Daoy (cell line): ENCODE measurements at places on chromosomes 11 and 22. TPM values are rescaled to one million over a fixed set of nuclear protein-coding genes. Genes with fewer than 3 reads are reported as not detected.

DNA sequence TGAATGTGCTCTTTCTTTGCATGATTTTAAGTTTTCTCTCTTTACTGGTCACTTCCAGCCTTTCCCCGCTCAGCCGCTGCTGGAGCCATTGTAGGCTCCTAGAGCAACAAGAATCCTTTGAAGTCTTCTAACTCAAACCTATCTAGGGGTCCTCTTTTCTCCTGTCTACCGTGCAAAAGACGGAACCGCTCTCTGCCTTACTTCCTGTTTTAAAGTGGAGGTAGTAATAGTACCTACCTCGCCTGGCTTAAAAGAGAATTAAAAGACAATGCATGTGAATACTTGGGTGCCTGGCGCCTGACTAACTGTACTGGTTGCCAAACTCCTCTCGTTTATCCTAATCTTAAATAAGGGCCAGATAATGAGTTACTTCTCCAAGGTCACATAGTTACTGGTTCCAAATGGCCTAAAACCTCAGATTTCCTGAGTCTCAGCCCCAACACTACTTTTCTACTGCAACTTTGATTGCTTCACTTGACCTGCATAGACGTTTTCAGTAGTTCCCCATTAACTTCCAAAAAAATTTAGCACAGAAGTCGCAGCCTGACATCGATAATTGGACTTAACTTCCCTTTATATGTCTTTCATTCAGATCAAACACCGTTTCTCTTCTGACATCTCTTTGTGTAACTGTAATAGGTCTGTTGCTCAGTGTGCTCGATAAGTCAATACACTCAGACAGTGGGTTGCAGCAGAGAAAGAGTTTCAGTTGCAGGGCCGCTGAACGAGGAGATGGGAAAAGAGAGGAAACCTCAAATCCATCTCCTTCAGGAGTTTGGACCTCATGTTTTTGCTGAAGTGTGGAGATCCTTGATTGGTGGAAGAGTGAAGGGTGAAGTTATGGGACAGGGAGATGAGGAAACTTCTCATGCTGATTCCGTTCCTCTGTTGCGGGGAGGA, 891 bp downstream of the SAMM50 start:
- no peak for DNase-seq

SPON1 gene
- total RNA-seq: 0.09 and 0.11 TPM in 2 replicates

DNA sequence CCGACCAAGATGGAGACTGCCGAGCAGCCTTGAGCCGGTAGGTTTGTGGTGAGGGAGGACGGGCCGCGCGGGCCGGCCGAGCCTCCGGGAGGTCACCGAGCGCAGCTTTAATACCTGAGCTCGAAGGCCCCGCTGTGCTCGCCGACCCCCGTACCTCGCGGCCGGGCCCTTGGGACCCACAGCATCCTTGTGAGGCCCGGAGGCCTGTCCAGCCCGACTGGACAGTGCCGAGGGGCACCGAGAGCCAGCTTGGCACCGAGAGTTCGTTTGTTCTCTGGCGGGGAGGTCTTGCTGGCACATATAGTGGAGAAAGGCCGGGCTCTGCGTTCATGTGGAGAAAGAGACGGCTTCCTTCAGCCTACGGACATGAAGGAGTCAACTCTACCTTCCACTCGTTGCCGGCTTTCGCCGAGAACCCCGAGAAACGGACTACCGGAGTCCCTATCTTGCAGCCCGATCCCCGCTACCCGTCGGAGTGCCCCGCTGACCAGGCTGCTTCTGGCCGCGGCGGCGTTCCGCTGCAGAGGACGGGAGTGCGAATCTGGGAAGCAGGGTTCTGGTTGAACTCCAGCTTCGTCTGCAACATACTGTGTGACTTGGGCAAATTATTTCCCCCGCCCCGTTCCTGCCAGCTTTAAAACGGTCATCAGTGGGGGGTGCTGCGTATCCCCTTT, 349 bp downstream of the TSSC4 start:
- DNase-seq: no peak

DNA sequence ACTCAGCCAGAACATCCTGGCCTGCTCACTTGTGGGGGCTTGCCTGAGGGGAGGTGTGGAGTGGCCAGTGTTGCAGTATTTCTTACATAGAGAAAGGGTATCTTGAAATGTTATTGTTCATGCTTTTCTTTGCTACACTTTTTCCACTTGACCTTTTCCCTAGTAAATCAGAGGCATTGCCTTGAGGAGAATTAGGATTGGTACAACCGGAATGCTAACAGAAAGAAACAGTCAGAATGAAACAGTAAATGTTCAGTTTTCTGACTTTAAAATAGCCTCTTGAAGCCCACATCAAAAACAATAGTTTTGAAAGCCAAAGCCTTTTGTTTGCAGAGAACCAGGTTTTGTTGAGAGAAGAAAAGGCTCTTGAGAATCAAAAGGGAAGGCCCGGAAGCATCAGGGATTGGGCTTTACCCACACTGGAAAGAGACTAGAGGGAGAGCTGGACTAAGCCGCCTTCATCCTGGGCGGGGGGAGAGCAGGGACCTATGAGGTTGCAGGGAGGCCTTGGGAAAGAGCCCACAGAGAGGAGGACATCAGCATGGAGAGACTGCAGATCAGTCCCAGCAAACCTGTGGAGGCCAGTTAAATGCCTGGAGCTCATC, 12.4 kb downstream of the ADM start:
- DNase-seq: no peak

- DNase-seq: peak; percentile 44
Observed at GRCh38 chr11:111977146-111978027, 40.2 kb downstream of the DIXDC1 start.
